ENCODE measurements at places on chromosomes 7 and 10.

GRCh38 chr7:120877701-120878100 is 19.8 kb upstream of the TSPAN12 start:
- DNase-seq: no peak

DNA sequence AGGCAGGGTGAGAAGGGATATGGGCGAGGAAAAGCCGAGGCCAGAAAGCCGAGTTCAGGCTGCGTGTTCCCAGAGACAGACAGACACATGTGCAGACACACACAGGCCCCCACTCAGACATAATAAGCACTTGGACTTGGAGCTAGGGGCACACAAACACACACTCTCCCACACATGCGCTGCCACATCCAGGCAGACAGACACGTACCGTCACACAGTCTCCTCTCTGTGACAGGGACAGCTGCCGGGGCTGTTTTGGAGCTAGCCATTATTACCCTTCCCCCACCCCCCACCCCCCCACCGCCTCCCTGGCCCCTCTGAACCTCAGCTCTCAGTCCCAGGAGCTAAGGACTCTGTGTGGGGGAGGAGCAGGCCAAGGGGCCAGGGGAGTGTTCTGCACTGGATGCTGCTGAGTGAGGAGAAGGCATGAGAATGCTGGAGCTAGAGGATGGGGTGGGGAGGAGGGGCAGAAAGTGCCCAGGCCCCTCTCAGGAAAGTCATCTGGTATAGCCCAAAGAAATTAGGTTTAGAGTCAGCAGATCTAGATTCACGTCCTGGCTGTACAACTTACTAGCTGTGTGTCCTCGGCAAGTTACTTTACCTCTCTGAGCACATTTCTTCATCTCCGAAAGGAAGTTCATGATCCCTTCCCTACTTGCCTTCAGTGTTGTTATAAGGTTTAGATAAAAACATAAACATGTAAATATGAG is 6.3 kb downstream of the PITX3 start:
- DNase-seq: no peak

GRCh38 chr10:129421399-129422010 is 45.5 kb upstream of the MGMT start:
- DNase-seq: no peak

GRCh38 chr7:47038621-47039020 is 543.3 kb downstream of the TNS3 start:
- peak; percentile 55 for DNase-seq

DNA sequence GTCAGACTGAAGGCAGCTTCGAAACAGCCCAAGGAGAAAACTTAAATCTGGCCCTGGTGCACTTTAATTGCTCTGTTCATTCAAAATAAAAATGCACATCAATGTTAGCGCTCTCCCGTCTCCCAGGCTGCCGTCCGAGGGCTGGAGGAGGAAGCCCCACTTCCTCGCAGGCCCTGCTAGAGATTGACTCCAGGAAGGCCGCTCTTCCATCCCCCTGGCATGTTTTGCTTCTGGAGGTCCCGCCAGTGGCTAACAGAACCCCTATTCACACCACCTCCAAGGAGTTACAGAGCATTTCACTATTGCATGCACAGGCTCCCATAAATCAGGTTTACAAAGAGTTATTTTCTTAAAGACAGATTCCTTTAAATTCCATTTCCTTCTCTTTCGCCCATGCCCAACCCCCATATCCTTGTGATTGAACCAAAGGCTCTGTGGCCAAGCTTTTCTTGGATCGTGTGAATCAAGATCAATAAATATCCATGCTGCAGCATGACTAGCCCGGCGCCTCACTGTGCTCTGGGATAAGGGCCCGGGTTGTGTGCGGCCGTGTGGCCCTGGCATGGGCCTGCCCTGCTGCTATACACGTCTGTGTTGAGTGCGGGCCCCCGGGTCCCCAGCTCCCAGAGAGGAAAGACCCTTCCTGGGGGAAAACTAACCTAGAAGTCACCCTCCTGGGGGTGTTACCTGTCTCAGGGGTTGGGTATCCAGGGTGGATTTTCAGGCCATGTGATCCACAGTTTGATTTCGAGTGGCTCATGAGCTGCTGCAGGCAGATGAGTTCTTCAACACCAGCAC is 118.7 kb upstream of the GDF10 start:
- peak; percentile 44 for DNase-seq

Measured in endodermal cell (in vitro differentiated cells).